ENCODE measurements at places on chromosomes 11 and 22. TPM values are rescaled to one million over a fixed set of nuclear protein-coding genes. Genes with fewer than 3 reads are reported as not detected.

Gene FAM227A
- 0.88 TPM for total RNA-seq

Gene OR52I2
- not detected for total RNA-seq

Gene OR5B21
- not detected for total RNA-seq

Gene SIAE
- 12.1 TPM for total RNA-seq

Gene RIMBP3C
- total RNA-seq: 0.46 TPM

DNA sequence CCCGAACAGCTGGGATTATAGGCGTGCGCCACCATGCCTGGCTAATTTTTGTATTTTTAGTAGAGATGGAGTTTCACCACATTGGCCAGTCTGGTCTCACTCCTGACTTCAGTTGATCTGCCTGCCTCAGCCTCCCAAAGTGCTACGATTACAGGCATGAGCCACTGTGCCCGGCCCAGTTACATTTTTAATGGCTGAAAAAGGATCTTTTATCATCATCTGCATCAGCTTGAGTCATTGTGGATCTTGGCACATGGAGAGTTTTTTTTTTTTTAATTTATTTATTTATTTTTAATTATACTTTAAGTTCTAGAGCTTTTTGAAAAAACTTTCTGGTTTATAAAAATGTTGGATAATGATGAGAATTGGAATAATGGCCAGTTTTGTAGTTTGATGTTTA, 8.6 kb downstream of the IGHMBP2 start:
- H3K36me3 ChIP-seq: peaks cover 53% of the 10 kb centered on the region
- H3K27ac ChIP-seq: no peak overlapping the region
- H3K4me3 ChIP-seq: no peak overlapping the region
- no peaks in the 10 kb centered on the region for H3K4me1 ChIP-seq

DNA sequence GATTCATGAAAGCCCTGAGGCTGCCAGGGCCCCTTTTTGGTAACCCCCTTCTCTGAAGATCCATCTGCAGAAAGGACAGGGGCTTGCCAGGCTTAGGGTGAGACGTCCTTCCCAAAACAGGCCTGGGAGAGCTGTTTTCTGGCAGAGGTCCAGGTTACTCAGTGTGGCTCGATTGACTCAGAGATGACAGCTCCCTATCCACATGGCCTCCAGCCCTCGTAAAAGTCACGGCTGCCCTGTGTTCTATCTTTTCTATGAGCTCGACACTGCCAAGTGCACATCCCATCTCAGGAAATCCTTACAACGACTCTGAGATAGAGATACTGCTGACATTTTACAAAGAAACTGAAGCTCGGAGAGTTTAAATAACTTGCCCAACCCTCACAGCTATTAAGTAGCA, 20.4 kb downstream of the ADAMTS8 start:
- no peaks in the 10 kb centered on the region for H3K4me1 ChIP-seq
- H3K27me3 ChIP-seq: peaks cover 6% of the 10 kb centered on the region
- H3K36me3 ChIP-seq: no peaks in the 10 kb centered on the region
- H3K27ac ChIP-seq: no peak overlapping the region
- DNase-seq: no peak

GRCh38 chr22:29326481-29326880, 11.0 kb upstream of the RASL10A start:
- H3K4me1 ChIP-seq: no peaks in the 10 kb centered on the region
- no peak overlapping the region for H3K27ac ChIP-seq
- H3K4me3 ChIP-seq: no peak overlapping the region
- H3K36me3 ChIP-seq: peaks cover 6% of the 10 kb centered on the region
- no peaks in the 10 kb centered on the region for H3K27me3 ChIP-seq

DNA sequence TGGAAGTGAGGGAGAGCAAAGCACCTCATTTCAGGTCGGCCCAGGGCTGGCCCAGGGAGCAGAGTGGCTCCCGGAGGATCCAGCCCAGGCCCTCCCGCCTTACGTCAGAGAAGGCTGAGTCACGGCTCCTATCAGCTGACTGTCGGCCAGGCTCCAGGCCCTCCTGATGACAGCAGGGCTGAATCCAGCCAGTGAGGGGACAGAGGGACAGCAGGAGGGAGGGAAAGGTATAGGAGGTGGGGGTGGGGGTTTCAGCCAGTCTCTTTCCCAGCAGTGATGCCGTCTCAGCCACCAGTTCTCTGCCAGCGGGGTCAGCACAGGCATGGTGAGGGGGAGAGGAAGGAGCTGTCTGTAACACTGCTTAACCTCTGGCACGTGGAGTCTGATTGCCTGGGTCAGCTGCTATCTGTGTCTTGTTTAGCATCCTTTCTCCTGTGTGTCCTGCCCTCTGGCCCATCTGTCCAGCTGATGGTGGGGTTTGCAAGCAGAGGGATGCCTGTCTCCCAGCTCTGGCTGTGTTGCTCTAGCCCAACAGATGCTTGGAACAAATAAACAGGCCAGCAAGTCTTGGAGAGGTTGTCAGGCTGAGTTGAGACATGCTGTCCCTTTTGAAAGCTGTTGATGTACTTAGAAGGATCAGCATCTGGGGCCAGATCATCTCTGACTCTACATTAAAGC, 74.0 kb downstream of the ADAMTS15 start:
- H3K4me3 ChIP-seq: no peak overlapping the region
- DNase-seq: no peak
- no peaks in the 10 kb centered on the region for H3K36me3 ChIP-seq
- peaks cover 4% of the 10 kb centered on the region for H3K27me3 ChIP-seq
- no peak overlapping the region for H3K27ac ChIP-seq

GRCh38 chr11:61769169-61769920, 16.9 kb downstream of the MYRF start:
- H3K27ac ChIP-seq: no peak overlapping the region
- peaks cover 4% of the 10 kb centered on the region for H3K4me1 ChIP-seq
- H3K27me3 ChIP-seq: no peaks in the 10 kb centered on the region
- H3K4me3 ChIP-seq: no peak overlapping the region
- no peak for DNase-seq
- H3K36me3 ChIP-seq: no peaks in the 10 kb centered on the region

- H3K4me1 ChIP-seq: peaks cover 3% of the 10 kb centered on the region
- no peaks in the 10 kb centered on the region for H3K36me3 ChIP-seq
- H3K27me3 ChIP-seq: no peaks in the 10 kb centered on the region
- no peak overlapping the region for H3K4me3 ChIP-seq
- no peak for DNase-seq
- no peak overlapping the region for H3K27ac ChIP-seq
These were observed 24.9 kb downstream of the APLP2 start for GRCh38 chr11:130094614-130095013.

All from activated CD4-positive, alpha-beta memory T cell treated with anti-CD3 and anti-CD28 coated beads for 36 hours (primary cell).